ENCODE measurements at places on chromosomes 6 and 20. TPM values are rescaled to one million over a fixed set of nuclear protein-coding genes. Genes with fewer than 3 reads are reported as not detected.

The TNF gene
- 587 TPM for total RNA-seq

The HAO1 gene
- not detected for total RNA-seq

The WFDC5 gene
- total RNA-seq: not detected

The RSPO3 gene
- not detected for total RNA-seq

The PSORS1C1 gene
- not detected for total RNA-seq

The BPI gene
- total RNA-seq: not detected

The TMEM244 gene
- not detected for total RNA-seq
